ENCODE measurements at places on chromosomes 11 and 22. TPM values are rescaled to one million over a fixed set of nuclear protein-coding genes. Genes with fewer than 3 reads are reported as not detected.
A peak's percentile ranks its signal among the peaks of the same experiment; 100 is the strongest.

The CELSR1 gene
- 3.0 TPM for total RNA-seq

The NXPE2 gene
- total RNA-seq = not detected

The TMPRSS5 gene
- 1.5 TPM for total RNA-seq

The SLC6A5 gene
- total RNA-seq = not detected

The OR52H1 gene
- not detected for total RNA-seq

The CD44 gene
- 1,118 TPM for total RNA-seq

The POU2AF2 gene
- not detected for total RNA-seq

The MUC5AC gene
- total RNA-seq = not detected

The SAA1 gene
- not detected for total RNA-seq

The FOXR1 gene
- not detected for total RNA-seq

The SLC29A2 gene
- total RNA-seq = 5.4 TPM

The P2RY6 gene
- total RNA-seq = not detected

- DNase-seq = no peak
Observed at GRCh38 chr11:36356201-36356600, 60.1 kb downstream of the PRR5L start.

GRCh38 chr11:65779919-65780769, 632 bp downstream of the AP5B1 start:
- DNase-seq = peak; percentile 61

DNA sequence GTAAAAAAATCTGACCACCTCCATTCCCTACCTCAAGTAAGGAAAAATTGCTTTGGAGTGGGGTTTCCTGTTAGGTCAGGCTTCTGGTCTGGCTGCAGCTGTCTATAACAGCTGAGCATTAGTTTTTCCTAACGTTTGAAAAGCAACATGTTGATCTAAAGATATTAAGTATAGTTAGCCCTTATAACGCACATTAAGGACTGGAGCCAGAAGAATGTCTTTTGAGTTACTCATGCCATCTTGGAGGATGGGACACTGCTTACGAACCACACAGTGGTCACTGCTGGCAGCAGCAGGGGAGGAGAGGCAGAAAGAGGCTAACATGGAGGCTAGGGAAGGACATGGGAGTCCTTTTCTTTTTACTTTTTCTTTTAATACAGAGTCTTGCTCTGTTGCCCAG, 44.1 kb upstream of the GDPD4 start:
- DNase-seq = no peak

GRCh38 chr11:14081581-14082231, 119.2 kb downstream of the SPON1 start:
- DNase-seq = no peak

DNA sequence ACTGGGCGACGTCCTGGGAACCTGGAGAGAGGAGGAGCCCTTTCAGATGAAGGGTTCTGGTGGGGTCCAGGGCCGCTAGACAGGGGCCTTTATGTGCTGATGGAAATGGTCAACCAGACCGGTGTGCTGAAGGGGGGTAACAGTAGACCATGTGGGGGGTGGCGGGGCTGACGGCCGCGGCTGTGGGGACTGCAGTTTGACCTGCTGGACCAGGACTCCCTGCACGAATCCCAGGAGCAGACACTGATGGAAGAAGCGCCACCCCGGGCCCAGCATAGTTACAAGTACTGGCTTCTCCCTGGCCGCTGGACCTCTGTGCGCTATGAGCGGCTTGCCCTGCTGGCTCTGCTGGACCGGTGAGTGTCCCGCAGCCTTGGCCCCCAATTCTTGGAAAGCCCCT, 6.4 kb downstream of the PCNX3 start:
- DNase-seq = no peak

DNA sequence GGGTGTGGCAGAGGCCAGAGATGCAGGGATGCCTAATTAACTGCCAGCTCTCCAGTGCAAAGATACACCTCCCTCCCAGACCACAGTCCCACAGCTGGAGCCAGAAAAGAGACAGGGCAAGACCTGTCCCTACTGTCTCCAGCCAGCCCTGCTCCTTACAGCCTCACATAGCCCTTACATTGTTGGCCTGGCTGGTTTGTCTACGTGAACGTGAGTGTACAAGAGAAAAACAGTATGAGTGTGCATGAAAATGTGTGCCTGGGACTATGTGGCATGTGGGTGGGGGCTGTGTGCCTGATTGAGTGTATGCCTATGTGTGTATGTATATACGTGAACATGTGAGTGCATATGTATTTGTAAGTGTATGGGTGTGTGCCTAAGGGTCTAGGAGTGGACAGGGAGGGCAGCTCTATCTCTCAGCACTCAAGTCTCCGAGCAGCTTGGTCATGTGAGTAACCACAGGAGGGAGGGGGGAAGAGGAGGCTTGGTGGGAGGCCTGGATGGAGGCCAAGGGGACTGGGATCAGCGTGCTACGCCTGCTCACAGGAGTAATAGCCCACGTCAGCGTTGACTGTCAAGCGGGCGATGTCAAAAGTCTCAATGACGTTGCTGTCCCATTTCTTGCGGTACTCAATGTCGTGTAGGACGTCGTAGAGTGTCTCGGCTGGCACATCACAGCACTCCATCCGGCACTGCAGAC, 6.6 kb upstream of the ARAP1 start:
- DNase-seq = no peak

- no peak for DNase-seq
Observed at GRCh38 chr11:30314625-30315024, 8.3 kb upstream of the ARL14EP start.

GRCh38 chr11:110090466-110091026, 2.6 kb upstream of the ZC3H12C start:
- DNase-seq = no peak

GRCh38 chr11:76665172-76665571, 5.4 kb downstream of the LRRC32 start:
- no peak for DNase-seq

DNA sequence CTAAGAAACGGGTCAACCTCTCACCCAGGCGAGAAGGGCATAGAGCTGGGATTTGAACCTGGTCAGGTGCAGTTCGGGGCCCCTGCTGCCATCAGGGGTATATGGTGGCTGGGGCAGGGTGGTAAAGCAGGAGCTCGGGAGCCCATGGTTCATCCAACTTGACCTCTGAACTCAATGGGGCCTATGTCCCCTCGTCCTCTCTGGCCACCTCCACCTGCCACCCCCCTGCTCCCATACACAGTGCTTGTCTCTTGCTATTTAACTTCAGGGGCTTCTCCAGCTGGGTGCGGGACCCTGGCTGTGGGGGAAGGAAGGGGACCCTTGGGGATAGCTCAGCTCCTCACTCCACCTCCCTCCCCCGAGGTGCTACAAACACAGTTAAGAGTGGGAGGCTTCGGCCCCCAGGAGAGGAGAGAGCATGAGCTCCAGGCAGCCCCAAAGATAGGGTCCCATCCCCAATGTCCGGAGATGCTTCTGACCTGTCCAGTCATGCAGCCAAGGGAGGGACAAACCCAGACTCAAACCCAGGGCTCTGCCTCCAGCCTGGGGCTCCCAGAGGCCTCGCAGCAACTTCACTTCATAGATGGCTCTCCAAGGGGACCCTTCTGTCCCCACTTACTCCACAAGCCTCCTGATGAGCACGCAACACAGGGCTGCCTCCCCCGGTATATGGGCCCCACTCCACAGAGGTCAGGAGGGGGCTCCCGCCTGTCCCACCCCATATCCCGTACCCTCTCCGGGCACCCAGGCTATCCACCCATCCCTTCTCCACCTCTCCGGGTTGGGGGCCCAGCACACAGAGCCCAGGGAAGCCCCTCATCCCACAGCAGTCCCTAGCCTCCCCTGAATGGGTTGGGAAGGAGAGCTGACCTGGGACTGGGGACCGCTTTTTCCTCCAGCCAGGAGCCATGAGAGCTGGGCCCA, 712 bp downstream of the IL2RB start:
- no peak for DNase-seq

DNA sequence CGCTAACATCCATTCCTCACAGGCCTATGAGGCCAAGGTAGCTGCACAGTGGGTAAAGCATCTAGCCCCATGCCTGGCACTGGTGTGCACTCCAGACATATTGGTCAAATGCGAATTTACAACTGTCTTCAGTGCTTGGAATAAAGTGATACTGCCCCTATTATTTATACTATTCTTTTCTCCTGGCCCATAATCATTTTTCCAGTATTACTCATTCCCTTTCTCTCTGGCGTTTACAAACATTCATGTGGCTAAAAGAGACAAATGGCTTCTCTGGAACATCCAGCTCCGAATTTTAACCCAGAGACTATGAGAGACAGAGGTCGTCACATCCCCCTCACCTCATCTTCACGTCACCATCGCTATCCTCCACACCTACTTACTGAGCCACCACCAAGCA, 87.2 kb upstream of the PITPNB start:
- DNase-seq = no peak

- no peak for DNase-seq
Observed at GRCh38 chr11:132043714-132044113, 673.3 kb downstream of the NTM start.

DNA sequence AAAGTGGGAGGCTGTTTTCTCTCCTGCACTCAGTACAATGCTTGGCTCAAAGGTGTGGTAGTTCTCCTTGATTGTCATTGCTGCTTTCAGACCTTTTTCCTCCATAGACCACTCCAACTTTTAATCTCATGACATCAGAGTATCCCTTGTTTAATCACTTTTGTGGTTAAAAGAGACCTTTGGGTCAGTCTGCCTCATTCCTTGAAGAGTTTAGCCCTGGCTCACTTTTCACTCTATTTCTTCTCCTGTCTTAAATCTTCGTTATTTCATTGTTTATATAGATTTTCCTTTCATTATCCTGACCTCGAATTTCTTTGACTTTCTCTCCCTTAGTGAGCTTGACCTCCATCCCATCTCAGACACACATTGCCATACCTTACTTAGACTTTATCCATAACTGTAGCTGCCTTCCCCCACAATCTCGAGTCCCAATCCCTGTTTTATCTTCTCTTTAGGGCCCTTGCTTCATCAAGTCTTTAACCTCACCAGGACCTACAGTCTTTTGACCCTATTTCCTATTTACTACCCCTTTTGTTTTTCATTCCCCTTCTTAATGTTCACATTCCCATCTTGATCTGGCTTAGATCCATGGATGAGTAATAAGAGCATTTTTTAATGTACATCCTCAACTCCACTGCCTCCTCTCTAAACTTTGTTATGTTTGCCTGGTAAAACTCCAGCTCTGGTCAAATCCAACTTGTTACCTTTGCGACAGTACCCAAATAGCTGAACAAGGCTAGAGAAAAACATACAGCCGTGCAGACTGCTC, 9.5 kb downstream of the ATXN10 start:
- no peak for DNase-seq

DNA sequence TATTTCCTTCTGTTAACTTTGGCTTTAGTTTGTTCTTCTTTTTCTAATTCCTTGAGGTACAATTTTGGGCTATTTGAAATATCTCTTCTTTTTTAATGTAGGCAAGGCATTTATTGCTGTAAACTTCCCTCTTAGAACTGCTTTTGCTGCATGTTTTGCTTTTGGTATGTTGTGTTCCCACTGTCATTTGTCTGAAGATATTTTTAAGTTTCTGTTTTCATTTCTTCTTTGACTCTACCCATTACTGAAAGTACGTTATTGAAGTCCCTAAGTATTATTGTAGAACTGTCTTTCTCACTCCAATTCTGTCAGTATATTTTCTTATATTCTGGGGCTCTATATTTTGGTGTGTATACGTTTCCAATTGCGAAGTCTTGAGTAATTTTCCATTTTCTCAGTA, 77.9 kb downstream of the KCNQ1OT1 start:
- DNase-seq = no peak

- no peak for DNase-seq
Observed at GRCh38 chr11:35803115-35803514, 140.5 kb downstream of the TRIM44 start.

DNA sequence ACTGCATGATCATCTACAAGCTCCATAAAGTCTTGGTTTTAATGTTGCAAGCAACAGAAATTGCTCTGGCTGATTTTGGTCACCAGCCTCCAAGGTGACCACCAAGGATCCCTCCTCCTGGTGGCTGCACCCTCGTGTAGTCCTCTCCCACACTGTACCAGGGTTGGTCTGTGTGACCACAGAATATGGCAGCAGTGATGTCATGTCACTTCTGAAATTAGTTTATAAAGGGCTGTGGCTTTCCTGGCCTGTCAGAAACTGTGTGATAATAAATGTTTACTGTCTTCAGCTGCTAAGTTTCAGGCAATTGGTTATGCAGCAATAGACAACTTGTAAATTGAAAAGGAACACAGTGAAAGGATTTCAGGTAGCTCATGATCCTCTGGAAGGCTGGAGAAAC, 5.3 kb upstream of the PRDM11 start:
- no peak for DNase-seq

DNA sequence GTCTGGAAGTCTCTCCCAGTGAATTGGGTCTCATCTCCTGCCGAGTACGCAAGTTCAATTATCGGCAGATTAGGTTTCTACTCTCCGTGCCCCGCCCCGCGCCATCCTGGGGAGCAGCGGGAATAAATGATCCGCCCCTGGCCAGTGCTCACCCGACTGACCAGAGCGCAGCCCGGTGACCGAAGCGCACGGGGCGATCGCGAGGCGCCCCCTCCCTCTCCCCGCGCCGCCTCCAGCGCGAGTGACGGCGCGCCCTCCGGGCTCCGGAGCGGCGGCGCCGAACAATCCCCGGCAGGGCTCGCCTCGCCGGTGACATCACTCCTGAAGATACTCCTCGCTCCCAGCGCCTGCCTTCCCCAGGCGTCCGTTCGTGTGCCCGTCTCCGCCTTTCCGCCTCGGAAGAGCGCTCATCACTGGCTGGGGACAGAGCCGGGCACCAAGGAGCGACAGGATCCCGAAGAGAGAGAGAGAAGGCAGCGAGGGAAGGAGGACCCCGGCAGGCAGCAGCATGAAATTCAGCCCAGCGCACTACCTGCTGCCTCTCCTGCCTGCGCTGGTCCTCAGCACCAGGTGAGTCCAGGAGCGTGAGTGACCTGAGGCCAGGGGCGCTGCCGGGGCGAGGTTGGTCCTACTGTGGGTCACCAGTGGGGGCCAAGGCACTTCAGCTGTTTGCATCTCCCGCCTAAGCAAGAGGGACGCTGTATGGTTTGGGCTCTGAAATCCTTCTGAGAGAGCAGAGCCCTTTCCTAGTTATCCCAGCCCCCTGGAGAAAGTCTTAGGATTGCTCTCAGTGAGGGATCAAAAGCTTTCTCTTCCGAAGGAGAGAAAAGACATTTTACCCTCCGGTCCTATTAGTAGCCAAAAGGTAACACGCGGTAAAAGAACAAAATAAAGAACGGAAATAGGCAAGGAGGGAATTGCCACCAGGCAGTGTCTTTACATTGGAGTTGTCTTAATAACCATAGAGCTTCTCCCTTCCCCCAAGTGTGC, at the start of gene LUZP2:
Gene LUZP2, plus strand, starts transcription at position 318 of the 990 bp plus-strand sequence.
- DNase-seq = no peak
